ENCODE measurements at places on chromosomes 5 and 9.

GRCh38 chr5:3786165-3786564 lies 190.5 kb downstream of the IRX1 start:
- DNase-seq: no peak

DNA sequence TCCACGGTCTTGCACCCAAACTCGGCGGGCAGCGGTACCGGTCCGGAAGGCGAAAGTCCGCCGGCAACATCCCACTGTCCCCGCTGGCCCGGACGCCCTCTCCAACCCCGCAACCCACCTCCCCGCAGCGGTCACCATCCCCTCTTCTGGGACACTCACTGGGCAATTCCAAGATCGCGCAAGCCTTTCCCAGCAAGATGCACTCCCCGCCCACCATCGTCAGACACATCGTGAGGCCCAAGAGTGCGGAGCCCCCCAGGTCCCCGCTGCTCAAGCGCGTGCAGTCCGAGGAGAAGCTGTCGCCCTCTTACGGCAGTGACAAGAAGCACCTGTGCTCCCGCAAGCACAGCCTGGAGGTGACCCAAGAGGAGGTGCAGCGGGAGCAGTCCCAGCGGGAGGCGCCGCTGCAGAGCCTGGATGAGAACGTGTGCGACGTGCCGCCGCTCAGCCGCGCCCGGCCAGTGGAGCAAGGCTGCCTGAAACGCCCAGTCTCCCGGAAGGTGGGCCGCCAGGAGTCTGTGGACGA lies 33.3 kb downstream of the CD180 start:
- no peak for DNase-seq

- DNase-seq: no peak
Observed at GRCh38 chr9:71636143-71636839, 132.0 kb downstream of the CEMIP2 start.

- DNase-seq: no peak
Observed at GRCh38 chr5:20023686-20024180, 35.7 kb upstream of the CDH18 start.

- peak; percentile 81 for DNase-seq
Observed at GRCh38 chr9:9790216-9790872, 822.5 kb downstream of the PTPRD start.

DNA sequence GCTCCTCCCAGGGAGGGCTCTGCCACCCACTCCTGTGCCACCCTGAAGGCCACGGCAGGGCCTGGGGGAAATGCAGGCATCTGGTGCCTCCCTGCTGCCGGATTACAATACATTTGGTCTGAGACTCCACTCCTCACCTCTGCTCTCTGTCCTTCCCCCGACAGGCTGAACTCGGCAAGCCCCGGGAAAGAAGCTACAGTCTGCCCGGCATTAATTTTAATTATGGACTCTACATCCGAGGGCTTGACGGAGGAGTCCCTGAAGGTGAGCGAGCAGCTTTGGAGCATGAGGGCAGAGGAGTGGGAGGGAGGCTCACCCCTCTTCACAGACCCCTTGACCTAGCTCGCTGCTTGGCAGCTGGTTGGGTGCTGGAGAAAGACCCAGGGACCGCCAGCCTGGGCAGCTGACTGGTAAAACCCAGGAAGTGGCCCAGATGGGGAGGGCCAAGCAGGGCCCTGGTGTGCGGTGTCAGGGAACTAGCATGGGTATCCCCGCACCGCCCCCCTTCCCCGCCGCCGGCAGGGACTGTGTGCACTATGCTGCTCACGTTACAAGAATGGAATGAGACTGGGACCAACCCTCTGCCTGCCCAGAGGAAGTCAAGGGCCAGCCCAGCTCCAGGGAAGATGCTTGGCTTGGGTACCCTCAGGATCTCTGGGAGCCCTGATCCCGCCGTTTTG lies 83.7 kb upstream of the BARHL1 start:
- DNase-seq: peak; percentile 12

DNA sequence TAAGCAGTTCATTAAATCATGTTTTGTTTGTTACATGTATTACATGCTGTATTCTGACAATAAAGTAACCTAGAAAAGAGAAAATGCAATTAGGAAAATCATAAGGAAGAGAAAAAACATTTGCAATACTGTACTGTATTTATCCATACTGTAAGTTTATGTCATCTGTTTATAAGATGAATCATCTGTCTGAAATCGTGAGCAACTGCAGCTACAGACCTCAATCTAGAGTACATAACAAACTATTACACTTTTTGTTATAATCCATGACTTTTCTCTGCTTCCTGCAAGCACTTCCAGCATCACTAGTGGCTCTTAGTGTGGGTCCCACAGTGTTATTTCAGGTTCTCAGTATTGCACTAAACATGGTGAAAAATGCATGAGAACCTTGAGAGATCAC lies 144.4 kb upstream of the NR4A3 start:
- DNase-seq: no peak

GRCh38 chr9:27549196-27549755 lies 19.7 kb upstream of the MOB3B start:
- no peak for DNase-seq

DNA sequence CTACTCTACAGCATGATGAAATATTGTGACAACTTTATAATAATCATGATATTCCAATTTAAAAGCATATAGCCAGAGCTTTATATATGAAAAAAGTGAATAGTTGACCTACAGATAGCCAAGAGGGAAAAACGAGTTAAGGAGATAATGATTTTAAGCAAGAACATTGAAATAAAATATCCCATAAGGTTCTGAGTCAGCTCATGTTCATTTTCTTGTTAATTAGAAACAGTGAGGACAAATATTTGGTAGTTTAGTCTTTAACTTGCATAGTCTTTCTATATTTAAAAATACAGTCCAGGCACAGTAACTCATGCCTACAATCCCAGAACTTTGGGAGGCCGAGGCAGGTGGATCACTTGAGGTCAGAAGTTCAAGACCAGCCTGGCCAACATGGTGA lies 55.8 kb upstream of the CDH6 start:
- no peak for DNase-seq

GRCh38 chr9:1052365-1053281 lies 2.5 kb downstream of the DMRT2 start:
- DNase-seq: no peak
